Stimulated activated CD8-positive, alpha-beta memory T cell treated with anti-CD3 and anti-CD28 coated beads, Interleukin-7, amount 100 ng/mL, for 4 hours (primary cell): ENCODE measurements at places on chromosomes 2 and 18.
A peak's percentile ranks its signal among the peaks of the same experiment; 100 is the strongest.

- DNase-seq, result no peak
Observed at GRCh38 chr2:190835303-190835930, 45.2 kb upstream of the GLS start.

DNA sequence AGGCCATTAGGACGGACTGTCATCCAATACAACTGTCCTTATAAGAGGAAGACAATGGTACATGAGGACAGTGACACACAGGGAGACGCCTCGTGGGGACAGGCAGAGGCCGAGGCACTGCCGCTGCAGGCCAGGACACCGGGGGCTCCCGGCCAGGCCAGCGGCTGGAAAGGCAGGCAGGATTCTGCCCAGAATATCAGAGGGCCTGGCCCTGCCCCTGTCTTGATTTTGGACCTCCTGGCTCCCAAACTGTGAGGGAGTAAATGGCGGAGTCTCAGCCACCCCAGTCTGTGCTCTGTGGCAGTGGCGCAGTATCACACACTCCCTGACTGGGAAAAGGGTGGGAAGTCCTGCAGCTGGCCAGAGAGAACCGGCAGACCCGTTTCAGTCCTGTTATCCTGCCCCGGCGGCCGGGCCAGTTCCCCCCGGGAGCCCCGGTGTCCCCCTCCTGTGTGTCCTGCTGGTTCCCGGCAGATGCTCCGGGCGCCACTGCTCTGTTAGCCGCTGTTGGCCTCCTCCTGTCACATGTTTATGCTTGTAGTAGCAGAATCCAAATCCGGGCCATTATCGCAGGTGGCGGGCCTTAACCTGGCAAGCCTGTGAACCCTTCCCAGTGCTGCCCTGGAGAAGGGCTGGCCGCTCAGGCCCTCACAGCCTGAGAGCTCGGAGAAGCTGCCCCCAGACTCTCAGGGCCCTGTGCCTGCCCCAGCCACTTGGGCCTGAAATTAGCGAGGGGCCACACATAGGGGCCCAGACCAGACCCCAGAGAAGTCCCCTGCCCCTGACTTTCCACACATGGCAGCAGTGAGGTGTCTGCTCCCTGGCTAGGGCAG is 31.4 kb upstream of the TAF1B start:
- DNase-seq, result no peak

GRCh38 chr18:72672364-72673184 is 128.4 kb upstream of the CBLN2 start:
- no peak for DNase-seq

GRCh38 chr2:134660626-134661402 is 58.0 kb downstream of the TMEM163 start:
- DNase-seq, result no peak

DNA sequence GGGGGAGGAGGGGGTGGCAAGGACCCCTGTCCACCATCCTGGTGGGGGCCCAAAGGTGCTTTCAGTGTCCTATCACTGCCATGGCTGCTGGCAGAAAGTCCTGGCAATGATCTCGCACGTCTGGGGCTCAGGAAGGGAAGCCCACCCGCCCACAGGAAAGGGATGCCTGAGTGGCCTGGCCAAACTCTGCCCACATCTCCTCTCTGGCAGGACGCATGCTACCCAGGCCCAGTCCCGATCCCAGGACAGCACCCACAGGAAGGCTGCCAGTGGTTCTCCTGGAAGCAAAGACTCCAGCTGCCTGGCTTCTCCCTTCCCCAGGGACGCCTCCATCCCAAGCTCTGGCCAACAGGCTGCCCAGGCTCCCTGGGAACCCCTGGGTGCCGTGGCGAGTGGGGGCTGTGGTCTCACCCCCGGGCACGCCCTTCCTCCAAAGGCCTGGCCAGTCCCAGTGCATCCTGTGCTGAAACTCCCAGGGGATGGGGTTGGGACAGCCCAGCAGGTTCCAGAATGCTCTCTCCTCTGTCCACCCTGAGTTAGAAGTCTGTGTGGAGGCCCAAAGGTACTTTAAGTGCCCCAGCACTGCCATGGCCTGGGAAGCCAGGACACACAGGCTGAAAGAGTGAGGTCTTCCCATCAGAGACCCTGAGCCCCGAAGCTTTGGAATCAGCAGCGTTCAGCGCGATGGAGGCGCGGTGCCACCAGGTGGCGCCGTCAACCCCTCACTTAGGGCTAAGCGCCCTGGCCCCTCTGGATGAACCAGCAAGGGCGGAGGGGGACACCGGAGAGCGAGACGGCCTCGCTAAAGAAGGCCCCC is 29.8 kb upstream of the TAF1B start:
- peak; percentile 52 for DNase-seq

DNA sequence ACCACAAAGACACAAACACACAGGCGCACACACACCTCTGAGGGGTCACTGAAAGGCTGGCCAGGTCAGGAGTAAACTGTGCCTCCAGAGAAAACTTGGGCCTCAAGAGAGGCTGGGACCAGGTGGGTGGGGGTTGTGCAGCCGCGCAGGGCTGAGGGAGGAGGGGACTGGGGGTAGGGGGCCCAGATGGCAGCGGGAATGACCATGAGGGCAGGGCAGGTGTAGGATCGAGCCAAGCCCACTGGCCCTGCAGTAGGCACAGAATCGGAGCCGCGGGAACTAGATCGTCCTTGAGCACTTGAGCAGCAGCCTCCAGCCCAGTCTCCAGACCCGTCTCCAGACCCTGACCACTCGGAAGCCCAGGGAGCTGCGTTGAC is 36.8 kb downstream of the ANKMY1 start:
- DNase-seq, result no peak

GRCh38 chr2:59956981-59957380 is 596.5 kb downstream of the BCL11A start:
- no peak for DNase-seq

- no peak for DNase-seq
Observed at GRCh38 chr2:10166676-10167292, 44.2 kb downstream of the RRM2 start.

- no peak for DNase-seq
Observed at GRCh38 chr2:134143568-134143967, 110.3 kb upstream of the MGAT5 start.

- no peak for DNase-seq
Observed at GRCh38 chr18:11661430-11661829, 27.6 kb upstream of the GNAL start.

DNA sequence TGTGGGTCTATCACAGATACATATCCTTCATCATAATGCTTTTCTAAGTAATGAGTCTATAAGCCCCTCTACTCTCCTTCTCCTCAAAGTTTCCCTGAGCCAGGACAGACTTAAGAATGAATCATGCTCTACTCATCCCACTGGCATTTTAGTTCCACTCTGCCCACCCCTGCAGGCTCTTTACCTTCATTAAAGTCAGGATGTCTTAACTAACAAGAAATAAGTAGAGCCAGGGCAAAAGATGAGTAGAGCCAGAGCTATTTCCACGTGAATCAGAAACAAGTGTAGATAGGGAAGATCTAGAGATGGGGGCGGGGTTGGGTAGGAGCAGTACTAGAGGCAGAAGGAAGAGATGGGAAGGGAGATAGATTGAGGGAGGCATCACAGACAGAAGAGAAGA is 790.5 kb downstream of the RNF144A start:
- no peak for DNase-seq

DNA sequence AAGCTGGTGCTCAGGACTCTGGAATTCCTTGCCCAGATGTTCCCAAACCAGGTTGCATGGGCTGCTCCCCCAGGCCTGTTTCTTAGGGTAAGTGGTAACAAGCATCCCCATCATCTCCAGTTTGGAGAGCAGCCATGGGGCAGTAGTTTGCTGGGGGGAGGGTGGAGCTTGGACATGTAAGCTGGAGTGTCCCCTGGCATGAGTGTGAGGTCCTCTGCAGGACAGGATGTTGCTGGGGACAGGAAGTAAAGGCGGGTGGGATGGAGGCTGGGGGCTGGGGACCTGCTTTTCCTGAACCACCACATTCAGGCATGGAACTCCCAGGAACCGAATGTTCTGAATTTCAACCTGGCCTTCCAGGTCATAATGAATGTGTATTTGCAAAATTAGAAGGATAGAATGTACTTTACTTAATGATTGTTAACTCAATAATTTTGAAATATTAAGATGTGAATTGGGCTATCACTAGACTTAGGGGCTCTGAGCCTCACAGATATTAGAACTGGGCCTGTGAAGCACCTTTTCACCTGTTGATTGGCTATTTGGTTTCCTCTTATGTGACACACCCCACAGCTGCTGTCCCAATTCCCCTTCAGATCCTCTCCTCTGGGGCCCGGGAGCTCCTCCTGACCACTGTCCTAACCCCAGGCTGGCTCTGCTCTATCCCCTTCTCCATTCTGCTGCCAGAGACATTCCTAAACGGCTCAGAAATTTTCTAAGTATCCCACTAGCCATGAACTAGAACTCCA is 66.4 kb upstream of the EPAS1 start:
- DNase-seq, result no peak

DNA sequence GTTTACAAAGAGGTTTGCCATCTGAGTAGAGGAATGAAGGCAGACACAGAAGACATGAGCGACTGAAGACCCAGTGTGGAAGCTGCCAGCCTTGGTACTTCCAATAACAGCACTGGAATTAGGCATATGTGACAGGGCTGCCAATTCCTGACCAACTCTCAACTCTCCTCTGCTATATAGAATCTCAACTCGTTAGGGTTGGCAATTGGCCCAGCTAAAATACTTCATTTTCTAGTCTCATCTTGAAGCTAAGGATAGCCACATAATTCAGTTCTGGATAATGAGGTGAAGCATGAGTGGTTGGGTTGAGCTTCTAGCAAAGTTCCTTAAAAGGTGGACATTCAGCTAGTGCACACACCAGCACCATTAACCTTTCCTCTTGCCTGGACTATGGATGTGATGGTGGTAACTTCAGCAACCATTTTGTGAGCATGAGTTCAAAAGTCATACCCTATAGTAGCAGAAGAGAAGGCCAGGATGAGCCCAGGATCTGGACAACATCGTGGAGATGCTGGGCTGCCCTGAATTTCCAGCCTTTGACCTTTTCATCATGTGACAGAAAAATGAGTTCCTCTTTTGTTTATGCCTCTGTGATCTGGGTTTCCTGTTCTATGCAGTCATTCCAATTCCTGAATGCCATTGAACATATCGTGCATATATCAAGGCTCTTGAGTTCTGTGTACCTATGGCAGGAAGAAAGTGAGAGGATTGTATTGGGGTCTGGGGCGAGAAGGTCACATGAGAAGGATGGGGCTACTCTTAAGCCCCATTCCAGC is 68.1 kb upstream of the HAAO start:
- no peak for DNase-seq

DNA sequence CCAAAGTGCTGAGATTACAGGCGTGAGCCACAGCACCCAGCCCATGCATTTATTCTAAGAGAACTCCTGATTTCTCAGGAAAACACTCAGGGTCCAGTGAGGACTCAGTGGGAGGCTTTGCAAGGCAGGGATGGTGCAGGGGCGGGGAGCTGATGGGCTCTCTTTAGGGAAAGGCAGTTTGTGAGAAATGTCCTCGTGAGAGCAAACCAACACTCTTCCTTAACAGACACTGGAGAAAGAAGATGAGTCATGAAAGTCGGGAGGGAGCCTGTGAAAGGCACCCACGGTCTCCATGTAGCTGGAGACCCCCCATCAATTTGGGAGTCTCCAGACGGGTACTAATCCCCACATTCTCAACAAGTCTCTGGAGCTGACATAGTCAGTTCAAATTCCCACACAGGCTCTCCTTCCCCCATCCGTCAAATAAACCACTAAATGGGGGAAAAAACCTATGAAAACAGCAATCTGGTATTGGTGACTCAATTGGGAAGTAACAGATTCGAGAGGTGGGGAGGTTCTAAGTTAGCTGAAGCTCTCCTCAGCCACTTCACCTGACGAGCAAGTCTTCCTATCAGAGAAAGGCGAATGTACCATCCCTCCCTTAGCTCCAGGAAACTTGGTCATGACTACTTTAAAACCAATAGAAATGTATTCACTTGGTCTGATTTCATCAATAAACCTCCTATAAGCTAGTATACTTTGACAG is 11.0 kb upstream of the CREG2 start:
- DNase-seq, result no peak

GRCh38 chr18:79221136-79221535 is 151.9 kb downstream of the ATP9B start:
- no peak for DNase-seq

DNA sequence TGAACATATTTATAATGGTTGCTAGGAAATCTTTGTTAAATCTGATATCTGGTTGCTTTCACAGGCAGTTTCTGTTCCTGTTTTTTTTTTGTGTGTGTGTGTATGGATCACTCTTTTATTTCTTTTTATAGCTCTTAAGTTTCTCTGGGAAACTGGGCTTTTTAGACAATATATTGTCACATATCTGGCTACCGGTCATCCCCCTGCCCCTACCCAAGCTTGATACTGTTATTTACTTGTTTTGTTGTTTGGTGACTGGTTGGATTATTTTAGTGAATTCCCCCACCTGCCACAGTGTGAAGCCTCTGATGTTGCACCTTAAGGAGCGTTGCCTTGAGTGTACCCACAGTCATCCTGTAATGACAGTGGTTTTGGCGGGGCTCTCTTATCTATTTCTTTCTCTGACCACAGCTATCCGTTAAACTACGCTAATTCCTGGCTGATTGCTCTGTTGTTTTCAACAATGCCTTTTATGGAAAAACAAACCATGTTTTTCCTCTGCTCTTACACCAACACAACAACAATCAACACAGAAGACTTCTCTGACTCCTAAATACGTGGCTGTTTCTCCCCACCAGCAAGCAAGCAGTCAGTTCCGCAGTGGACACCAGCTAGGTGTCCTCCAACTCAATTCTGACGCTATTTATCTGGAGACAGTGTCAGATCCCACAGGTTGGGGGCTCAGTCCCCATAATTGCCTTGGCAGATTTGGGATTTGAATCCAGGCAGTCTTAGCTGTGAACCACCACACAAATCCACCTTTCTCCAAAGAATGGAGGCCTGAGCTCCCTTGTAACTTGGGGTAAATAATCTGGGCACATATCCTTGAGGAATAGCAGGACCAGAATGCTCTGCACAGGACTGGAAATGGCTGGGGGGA is 10.9 kb downstream of the GNLY start:
- no peak for DNase-seq

DNA sequence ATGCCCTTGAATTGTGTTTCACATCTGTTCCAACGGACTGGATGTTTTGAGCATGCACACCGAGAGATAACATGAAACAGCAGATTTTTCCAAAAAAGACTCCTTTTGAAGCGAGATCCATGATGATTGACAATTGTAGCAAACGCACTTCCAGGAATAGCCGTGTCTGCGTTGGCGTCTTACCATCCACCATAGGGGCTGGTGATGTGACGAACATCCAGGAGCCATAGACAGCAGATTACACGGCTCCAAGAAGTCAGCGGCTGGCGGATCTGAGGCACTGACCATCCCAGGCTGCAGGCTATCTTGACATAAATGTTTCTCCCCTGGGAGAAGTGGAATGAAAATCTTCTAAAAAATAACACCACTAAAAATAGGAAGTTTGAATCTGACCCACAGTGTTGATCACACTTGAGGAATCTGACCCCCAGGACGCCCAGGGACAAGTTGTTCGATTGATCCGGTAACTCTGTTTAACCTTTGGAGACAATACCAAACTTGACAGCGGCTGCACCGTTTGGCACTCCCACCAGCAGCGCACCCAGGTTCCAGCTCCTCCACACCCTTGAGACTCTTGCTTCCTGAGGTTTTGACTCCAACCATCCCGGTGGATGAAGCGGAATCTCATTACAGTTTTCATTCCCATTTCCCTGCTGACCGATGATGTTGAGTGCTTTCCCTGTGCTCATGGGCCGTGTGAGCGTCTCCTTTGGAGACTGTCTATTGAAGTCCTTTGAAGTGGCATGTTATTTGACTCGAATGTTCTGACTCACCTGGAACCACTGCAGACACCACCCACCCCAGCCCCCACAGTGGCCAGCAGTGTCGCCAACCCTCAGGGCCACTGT is 140.0 kb upstream of the GPC1 start:
- no peak for DNase-seq
